Effector memory CD8-positive, alpha-beta T cell (primary cell): ENCODE measurements at places on chromosomes 11 and 22.

DNA sequence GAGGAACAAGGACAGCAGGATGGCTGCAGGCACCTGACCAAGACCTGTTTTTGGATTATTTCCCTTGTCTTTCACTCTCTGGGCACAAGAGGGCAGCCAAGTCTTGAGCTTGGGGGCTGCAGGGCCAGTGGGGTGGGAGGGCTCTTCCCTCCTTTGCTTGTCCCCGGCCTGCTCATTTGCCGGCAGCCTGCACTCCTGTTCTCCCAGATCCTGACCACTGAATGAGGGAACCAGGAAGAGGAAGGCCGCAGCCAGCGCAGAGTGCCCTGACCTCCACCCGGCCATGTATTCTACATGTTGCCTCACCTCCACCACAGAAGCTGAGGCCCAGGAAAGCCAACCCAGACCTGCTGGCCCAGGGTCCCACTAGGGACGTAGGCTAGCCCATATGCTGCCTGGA lies 15.5 kb upstream of the NNMT start:
- DNase-seq: no peak

DNA sequence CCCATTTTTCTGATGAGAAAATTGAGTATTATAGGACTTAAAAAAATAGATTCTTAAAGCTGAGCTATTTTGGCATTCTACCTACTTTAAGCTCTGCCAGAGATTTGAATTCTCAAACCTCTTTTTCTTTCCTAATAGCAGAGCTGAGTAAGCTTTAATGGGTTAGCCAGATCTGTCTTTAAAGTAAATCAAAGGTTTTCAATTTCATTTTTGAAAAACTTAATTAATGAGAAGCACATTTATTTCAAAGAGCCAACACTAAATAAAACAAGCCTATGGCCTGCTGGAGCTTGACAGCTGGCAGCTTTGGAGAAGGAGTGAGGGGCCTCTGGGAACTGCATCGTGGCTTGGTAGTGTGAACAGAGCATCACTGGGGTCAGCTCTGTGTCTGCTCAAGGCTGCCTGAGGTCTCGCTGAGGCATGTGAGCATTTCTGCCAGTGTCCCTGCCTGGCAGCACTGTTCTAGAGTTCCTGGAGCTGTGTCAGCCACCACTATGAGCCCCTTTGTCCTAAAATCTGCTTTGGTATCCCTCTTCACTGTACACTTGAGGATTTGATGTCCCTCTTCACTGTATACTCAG lies 50.4 kb upstream of the PRSS23 start:
- DNase-seq: no peak

DNA sequence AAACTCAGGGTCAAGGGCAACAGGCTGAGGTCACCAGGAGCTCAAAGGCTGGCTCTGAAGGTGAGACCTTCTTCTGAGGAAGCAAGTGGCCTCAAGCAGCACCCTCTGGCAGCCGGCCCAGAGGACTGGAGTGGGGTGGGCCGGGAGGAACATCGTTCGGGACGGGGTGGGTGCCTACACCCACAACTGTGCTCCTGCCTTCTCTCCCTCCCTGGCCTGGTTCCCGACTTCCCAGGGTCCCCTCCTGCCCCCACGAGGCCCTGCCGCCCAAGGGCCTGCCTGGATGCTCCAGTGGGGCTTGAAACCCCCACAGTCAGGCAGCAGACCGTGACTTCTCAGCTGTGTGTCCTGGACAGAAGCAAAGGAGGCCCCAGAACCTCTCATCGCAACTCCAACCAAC lies 195.7 kb downstream of the IGLL1 start:
- no peak for DNase-seq

- no peak for DNase-seq
Measured at GRCh38 chr11:118634431-118635236, 27.2 kb downstream of the PHLDB1 start.

- no peak for DNase-seq
Measured at GRCh38 chr11:88683024-88683423, 345.5 kb upstream of the CTSC start.

GRCh38 chr11:115408036-115408921 lies 95.9 kb downstream of the CADM1 start:
- DNase-seq: no peak

GRCh38 chr11:44737245-44738085 lies 10.7 kb downstream of the TSPAN18 start:
- DNase-seq: no peak

DNA sequence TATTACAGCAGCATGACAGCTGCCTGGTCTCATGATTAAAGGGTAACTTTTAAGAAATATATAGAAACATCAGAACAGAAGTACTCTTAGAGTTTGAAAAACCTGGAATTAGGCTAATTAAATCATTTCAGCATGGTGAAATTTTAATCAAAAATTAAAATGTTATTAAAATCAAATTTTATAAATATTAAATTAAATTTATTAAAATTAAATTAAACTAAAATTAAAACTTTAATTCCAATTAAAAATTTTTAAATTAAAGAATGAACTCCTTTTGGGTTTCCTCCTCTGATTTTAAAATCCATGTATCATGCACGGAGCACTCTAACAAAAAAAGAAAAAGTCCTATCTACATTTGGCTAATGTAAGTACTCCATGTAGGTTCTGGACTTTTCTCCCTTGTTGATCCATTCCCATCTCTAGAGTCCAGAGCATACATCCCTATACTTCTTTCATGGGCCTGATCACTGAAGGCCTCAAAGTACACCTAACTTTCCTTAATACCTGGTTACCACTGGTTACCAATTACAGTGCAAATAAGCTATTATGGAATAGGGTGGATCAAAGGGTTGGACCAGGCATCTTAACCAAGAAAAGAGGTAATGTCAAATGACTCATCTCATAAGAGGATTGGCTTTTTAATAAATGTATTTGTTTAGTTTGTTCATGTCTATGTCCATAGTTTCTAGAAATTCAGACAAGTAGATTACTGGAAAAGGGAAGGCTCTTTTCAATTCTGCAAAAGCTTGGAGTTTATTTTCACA lies 48.4 kb upstream of the MUC15 start:
- no peak for DNase-seq

DNA sequence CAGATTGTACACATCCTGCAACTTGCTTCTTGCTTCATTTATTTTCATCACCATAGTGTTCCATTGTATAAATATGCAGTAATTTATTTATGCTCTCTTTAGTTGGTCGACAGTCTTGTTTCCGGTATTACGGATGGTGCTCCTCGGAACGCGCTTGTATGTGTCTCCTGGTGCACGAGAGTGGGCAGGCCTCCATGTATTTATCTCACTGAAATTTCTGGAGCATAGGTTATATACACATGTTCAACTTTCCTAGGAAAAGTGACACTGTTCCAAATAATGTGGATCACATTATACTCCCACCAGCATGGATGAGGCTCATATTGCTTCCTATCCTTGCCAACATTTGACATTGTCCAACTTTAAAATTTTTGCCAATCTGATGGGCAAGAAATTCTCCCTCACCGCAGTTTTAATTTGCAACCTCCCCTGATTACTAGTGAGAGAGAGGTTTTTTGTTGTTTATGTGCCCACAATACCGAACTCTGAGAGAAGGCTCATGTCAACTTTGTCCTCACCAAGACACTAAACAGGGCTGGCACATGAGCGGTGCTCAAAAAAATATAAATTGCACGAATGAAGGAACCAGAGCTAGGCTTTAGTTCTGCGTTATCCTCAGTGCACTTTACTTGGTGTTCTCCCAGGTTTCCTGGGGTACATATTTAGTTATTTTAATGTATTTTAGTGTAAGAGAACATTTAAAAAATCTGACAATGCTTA lies 3.8 kb downstream of the CSNK2A3 start:
- no peak for DNase-seq

DNA sequence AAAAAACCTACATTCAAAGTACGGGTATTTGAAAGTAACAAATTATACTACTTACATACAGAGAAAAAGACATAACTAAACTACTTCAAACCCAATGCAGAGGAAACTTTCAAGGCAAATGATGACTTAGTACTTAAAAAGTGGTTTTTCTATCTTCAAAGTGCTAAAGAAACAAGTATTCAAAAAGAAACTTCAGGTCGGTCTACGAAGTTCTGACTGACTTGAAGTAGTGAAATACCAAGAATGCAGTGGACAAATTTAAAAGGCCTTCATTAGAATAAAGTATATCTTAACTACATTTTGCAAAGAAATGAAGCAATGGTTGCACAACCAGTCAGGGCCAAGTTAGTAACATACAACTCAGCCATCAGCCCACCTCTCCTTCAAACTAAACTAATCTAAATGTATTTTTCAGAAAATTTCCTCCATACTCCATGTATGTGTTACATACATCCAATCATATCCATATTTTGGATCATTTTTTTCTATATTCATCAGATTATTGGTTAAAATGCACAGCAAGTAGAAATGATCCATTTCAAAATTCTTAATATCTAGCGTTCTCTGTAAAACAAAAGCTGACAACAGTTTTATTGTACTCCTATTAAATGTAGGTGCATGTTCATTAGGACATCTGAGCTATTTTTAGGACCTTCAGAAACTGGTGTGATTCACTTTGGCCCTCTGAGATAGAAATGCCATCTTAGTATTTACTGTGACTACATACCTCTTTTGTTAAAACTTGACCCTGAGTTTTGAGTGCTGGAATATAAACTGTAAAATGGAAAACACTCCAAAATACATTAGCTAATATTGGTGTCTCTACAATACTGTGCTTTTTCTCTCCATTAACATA lies 49.9 kb downstream of the BIRC2 start:
- DNase-seq: no peak

GRCh38 chr11:115428306-115428705 lies 75.9 kb downstream of the CADM1 start:
- DNase-seq: no peak

DNA sequence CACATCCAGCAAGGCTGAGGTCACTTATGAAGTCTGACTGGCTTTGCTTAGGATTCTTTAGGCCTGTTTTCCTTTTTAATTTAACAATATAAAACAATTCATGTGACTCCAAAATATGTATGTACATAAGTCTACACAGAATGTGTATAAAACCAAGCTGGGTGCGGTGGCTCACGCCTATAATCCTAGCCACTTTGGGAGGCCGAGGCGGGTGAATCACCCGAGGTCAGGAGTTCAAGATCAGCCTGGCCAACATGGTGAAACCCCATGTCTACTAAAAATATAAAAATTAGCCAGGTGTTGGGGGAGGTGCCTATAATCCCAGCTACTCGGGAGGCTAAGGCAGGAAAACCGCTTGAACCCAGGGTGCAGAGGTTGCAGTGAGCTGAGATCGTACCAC lies 83.1 kb downstream of the SHANK2 start:
- no peak for DNase-seq

DNA sequence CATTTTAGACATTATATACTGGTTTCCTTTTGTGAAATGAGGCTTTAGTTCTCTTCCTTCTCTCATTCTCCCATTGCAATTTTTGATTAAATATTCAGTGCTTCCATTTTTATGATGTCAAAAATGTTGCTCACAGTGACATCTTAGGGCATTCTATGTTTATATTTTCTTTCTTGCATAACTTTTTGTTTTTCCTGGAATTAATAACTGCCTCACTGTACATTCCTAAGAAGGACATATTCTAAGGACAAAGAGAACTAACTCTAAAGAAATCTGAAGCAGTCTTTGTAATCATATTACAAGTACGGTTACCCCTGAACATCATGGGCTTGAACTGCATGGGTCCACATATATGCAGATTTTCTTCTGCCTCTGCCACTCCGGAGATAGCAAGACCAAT lies 25.8 kb upstream of the P2RY6 start:
- DNase-seq: no peak

DNA sequence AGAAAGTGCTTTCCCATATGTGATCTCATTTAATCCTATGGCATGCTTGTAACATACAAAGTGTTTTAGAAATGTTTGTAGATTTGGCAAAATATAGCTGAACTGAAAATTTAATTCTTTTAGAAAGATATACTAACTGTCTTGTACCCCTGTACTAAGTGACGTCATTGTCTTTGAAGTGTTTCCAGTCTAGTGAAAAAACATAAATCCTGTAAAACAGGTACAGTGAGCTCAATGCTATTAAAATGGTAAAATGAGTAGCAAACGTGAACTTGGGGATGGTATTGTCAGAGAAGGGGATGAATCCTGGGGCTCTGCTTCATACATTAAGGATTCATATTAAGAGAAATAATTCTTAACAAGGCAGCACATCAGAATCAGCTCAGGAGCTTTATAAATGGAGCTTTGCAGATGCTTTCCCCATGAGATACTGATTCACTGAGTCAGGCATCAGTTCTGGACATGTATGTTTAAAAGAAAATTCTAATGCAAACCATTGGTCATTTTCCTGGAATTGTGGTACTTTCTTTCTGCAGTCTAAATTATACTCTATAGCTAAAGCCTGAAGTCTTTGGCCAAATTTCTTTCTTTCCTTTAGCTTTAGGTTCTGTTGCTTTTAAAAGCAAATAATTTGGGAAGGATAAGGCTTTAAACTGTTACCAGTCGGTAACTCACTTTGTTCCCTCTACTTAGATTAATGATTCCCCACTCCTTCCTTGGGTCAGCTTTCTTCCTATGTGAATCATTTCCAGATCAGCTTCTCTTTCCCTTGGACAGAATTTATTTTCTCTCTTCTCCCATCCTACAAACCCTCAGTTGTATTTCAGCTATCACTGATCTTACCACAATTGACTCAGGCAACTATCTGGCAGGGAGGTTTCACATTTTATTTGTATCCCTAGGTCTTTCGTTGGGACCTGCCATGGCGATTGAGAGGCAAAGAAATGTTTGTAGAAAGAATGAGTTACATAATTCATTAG lies 57.5 kb upstream of the DDI1 start:
- DNase-seq: no peak

GRCh38 chr11:59426361-59427067 lies at the start of gene OR5A2:
OR5A2 (minus strand) TSS chr11:59426413; CDS start chr11:59422953, 3,460 bp downstream.
- no peak for DNase-seq

DNA sequence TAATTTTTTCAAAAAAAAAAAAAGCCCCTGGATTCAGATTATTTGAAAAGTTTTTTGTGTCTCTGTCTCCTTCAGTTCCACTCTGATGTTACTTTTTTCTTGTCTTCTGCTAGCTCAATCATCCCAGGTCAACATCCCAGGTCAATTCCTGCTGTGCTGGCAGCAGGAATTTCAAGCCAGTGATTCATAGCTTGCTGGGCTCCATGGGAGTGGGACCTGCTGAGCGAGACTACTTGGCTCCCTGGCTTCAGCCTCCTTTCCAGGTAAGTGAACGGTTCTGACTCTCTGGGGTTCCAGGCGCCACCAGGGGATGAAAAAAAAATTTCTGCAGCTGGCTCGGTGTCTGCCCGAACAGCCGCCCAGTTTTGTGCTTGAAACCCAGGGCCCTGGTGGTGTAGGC lies 31.4 kb downstream of the PLAAT5 start:
- no peak for DNase-seq

DNA sequence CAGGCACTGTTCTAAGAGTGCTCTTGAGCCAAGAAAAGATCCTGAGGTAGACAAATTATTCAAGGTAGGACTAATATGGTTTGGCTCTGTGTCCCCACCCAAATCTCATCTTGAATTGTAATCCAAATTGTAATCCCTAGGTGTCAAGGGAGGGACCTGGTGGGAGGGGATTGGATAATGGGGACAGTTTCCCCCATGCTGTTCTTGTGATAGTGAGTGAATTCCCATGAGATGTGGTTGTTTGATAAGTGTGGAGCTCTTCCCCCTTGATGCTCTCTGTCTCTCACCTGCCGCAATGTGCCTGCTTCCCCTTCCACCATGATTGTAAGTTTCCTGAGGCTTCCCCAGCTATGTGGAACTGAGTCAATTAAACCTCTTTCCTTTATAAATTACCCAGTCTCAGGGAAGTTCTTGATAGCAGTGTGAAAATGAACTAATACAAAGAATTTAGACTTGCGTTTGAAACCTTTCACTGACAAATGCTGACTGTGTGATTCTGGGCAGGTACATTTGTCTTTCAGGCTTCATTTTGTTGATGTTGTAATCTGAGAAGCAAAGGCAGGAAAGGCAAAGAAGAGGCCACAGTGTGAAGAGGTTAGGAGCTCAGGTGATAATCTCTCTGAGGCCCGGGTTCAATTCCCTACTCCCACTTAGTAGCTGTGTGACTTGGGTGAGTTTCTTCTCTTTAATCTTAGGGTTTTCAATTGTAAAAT lies 115.8 kb upstream of the PAX6 start:
- no peak for DNase-seq
